ENCODE measurements at places on chromosomes 5 and 9.

DNA sequence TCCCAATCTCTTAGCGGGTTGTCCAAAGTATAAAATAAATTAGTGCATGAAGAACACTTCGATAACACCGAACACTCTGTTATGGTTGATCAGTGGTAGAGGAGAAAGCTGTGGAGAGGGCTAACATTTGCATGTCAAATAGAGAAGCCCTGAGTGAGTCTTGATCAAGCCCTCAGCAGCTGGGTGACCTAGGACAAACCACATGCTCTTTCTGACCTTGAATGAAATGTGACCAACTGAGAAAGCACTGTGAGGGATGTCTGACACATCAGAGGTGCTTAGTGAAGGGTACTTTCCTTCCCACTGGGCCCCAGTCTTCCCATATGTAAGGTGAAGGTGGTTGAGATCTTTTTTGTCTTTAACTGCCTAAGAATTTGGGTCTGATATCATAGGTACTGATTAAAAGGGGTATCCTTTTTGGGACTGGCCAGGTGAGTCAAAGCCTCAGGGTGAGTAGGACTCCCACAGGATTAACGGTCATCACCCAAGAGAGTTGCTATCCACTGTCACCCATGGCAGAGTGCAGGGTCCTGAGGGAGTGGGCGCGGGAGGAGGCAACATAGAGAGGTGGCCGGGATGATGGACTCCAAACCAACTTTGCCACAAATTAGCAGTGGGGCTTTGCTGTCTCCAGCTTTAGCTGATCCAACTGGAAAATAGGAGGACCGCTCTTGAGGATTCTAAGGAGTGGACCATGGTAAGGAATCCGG is 53.5 kb downstream of the KIF4B start:
- DNase-seq: no peak

DNA sequence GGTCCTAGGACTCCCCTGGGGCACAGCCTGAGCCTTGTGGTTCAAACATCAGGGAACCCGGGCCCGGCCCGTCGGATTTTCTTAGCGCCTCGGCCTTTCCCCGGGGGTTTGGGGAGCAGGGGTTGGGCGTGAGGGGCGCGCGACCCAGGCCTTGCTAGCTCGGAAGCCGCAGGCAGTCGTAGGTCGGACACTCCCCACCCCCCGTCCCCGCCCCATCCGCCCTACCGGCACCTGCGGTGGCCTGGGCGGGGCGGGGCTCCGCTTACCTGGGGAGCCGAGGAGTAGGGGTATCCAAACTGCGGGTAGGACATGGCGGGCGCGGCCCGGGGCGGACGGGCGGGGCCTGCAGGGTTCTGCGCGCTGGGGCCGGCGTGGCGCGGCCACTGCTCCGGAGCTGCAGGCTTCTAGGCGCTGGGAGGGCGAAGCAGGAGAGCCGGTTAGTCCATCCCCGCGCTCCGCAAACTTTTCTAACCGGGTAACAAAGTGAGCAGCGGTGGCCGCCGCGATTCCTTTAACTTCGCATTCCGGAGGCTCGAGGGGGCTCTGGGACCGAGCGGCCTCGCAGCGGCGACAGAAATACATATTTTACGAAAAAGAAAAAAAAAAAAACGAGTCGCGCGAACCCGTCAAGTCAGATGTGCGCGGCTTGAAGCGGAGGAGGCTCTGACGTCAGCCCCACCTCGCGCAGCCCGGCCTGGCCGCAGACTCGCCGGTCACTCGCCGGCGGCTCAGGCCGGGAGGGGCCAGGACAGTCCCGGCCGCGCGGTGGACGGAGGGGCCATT is at the start of gene IRX4:
TSS of gene IRX4 (minus strand) at position 589 of the 783 bp plus-strand sequence. CDS start at position 311, 278 bp downstream.
- no peak for DNase-seq

DNA sequence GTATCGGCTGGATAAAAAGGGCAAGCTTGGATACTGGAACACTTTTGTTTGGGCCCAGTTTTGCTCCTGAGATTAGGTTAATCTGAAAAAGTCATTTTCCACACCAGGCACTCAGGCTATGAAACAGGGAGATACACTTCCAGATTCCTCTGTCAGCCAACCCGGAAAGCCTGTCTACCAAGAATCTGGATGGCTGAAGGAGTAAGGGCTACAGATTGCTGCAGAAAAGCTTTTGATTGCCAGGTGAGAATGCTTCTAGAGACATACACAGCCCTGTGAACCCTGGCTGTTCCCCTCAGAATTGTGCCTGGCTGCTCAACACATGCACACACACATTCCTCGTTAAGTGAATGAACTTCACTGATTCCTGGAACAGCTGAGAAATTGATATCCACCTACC is 114.4 kb downstream of the PSD2 start:
- DNase-seq: no peak

- no peak for DNase-seq
These were observed 48.4 kb downstream of the IRX2 start for GRCh38 chr5:2703041-2703440.

GRCh38 chr5:173923218-173924095 is 35.3 kb downstream of the CPEB4 start:
- no peak for DNase-seq

DNA sequence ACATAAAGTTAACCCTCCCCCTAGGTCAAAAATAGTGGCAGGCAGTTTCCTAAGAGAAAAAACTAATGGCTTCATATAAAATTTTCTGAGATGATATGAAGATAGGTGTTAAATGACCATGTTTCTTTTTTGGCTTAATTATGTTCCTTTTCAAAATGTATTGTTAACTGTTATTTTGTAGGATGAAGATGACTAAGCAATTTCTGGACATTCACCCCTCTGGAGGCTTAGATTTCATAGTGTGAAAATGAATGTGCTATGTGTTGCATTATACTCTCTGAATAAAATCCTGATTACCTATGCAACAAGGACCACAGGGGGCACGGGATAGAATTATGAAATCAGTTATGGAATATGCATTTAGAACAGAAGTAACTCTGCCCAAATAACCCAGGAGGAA is 233.5 kb downstream of the MRPS30 start:
- no peak for DNase-seq

GRCh38 chr5:137619191-137619870 is 116.6 kb downstream of the KLHL3 start:
- DNase-seq: no peak

DNA sequence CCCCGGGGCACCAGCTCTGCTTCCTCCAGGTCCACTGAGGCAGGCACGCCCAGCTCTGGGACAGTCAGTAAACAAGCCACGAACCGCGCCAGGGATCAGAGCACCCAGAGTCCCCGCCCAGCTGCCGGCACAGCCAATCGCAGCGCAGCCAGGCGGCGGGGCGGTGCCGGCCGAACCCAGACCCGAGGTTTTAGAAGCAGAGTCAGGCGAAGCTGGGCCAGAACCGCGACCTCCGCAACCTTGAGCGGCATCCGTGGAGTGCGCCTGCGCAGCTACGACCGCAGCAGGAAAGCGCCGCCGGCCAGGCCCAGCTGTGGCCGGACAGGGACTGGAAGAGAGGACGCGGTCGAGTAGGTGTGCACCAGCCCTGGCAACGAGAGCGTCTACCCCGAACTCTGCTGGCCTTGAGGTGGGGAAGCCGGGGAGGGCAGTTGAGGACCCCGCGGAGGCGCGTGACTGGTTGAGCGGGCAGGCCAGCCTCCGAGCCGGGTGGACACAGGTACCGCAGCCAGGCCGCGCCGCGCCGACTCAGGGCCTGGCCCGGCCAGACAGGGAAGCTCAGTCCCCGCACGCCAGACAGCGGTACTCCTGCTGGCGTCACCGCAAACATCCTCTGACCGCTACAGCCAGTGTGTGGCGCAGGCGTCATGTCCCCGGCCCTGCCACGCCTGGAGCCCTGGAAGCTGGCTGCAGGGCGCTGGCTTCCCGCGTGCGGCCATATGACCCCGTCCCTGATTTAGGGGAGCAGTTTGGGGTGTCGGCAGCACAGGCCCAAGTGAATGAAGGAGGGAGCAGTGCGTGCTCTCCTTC is at the start of gene CTSL:
TSS of gene CTSL (plus strand) at position 220 of the 810 bp plus-strand sequence. CDS start 1,485 bp downstream, outside the sequence.
- peak; percentile 19 for DNase-seq

DNA sequence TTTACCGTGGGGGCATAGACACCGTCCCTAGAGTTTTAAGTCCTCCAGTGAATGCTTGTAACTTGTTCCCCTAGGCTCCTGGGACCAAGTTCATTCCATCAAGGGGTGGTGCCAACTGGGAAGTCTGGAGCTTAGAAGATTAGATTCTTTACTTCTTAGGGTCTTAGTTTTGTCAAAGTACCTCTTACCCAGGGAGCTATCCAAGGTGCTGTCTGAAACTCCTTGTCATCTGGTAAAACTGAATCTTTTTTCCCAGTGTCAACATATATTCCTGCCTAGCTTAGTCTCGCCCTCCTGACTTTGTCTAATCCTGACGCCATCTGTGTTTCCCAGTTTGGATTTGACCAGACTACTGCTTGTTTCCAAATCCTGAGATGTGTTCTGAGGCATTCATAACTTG is 41.6 kb downstream of the MAMDC2 start:
- peak; percentile 17 for DNase-seq

GRCh38 chr5:10452768-10453331 is 11.2 kb downstream of the ROPN1L start:
- DNase-seq: peak; percentile 83

DNA sequence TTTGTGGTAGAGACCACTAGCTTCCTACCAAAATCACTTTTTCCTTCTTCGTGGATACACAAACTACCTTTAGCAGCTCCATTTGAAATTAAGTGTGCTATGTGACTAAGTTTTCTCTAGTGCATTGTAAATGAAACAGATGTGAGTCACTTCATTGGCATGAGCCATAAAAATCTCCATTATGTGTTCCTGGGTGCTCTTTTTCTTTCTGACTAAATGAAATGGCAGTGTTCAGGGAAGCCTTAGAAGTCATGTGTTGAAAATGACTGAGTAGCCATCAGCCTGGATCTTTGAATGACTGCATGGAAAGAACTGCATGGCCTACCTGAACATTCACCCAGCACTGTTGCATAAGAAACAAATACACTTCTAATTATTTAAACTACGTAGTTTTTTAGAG is 107.9 kb downstream of the NDUFAF2 start:
- DNase-seq: no peak

- DNase-seq: no peak
These were observed 20.9 kb downstream of the RFK start for GRCh38 chr9:76373173-76373783.

GRCh38 chr5:115298811-115299210 is 2.4 kb upstream of the CCDC112 start:
- no peak for DNase-seq

DNA sequence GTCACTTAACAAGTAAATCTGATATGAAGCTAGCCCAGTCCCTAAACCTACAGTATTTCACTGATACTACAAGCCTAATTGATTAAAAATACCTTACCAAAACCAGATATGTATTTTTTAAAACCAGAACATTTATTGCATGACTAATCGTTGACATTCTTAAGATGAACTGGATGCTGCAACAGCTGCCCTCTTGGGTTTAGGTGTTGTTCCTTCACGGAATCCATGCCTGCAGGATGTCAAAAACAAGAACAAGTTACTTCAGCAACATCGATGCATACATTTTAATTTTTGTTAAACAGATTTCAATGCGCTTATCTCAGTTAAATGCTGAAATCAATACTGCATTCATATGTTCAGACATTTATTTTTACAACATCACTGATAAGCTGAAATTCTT is 2.7 kb downstream of the RPL37 start:
- DNase-seq: no peak

DNA sequence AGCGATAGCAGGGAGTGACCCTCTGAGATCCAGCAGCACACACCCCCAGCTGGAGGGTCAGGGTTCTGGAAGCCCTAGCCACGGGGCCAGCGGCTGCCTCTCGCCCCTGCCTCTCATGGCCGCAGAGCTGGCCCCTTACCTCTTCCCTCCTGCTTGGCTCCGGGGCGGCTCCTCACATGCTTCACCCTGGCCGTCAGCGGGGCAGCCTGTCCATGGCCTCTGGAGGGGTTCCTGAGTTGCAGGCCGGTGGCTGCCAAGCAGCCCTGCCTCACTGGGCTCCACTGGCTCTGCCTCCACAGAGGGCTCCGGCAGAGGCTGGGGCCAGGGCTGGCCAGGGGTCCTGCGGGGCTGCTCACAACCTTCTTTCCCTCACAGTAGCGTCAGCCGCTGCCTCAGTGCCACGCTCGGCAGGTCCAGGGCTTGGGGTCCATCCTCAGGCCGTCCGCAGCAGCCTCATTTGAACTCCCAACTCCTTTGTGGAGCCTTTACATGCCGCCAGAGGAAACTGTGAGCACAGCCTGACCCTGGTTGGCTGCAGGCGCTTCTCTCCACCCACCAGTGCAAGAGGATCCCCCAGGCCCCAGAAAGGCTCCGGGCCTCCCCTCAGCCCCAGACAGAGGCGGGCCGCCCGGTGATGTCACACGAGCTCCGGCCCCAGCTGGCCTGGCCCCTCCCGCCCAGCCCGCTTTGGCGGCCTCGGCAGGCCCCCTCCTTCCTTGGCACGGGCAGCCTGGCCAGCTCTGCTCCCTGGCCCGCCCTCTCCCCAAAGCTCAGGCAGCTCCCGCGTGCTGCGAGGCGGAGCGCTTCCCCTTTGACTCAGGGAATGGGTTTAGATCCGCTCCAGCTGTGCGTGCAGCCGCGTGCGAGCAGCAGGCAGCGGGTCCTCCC is at the start of gene ANGPTL2:
TSS of gene ANGPTL2 (minus strand) at position 460 of the 888 bp plus-strand sequence. CDS start 13,904 bp downstream, outside the sequence.
- DNase-seq: peak; percentile 56

DNA sequence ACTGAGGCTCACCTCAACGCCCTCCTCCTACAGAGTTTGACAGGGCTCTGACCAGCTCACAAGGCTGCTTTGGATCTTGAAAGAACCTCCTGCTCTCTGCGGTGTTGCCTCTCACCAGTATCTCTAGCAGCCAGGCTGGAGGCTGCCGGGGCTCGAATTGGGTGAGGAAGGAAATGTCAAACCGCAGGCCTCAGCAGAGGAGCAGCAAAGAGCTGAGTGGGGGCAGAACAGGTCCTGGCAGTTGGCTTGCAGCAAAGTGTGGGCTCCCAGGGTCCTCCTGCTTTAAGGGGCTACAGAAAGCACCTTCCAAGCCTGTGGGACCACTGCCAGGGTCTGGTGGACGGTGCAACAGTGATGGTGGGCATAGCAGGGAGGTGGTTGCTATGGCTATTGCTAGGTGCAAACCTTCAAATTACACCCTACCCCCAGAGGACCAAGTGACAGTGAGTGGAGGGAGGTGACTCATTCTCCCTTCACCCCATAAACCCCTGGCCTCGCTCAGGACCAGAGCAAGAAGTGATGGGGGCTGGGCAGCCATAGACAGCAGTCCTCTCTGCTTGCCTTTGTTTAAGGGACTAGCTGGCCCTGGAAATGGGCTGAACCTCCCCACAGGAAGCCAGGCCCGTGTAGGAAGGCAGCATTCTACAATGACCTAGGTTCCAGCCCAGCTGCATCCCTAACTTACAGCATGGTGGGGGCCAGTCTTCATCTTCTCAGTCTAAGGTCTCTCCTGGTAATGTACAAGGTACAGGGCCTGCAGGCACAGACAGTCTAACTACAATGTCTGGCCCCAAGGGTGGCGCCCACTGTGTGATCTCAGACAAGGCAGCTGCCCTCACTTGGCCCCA is 18.7 kb downstream of the LCP2 start:
- DNase-seq: peak; percentile 99
